ENCODE measurements at places on chromosomes 1 and 21.

GRCh38 chr1:185850366-185850765 is 116.2 kb downstream of the HMCN1 start:
- no peak for DNase-seq

DNA sequence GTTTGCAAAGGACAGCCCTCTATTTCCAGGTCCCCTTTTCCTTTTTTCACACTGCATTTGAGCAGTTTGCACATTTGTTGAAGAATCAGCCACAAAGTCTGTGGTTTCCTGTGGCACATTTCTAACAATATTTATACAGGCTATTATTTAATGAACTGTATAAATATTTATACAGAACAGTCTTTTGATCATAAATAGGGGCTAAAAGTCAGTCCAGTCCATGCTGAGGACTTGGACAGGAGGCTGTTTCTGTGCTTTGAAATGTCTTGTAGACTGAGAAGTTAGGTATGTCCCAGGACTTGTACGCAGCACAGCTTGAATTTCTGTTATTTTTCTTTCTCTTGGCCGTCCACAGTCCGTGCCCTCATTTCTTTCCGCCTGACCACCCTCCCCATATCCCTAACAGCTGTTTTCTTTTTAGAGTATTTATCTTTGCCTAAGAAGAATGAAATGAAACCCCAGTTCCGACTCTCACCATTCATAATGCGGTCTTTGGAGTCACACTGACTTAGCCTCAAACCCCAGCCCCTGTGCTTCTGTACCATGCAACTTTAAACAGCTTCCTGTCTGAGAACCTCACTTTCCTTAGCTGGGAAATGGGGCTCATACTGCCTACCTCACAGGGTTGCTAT is 19.7 kb downstream of the FGGY start:
- no peak for DNase-seq

DNA sequence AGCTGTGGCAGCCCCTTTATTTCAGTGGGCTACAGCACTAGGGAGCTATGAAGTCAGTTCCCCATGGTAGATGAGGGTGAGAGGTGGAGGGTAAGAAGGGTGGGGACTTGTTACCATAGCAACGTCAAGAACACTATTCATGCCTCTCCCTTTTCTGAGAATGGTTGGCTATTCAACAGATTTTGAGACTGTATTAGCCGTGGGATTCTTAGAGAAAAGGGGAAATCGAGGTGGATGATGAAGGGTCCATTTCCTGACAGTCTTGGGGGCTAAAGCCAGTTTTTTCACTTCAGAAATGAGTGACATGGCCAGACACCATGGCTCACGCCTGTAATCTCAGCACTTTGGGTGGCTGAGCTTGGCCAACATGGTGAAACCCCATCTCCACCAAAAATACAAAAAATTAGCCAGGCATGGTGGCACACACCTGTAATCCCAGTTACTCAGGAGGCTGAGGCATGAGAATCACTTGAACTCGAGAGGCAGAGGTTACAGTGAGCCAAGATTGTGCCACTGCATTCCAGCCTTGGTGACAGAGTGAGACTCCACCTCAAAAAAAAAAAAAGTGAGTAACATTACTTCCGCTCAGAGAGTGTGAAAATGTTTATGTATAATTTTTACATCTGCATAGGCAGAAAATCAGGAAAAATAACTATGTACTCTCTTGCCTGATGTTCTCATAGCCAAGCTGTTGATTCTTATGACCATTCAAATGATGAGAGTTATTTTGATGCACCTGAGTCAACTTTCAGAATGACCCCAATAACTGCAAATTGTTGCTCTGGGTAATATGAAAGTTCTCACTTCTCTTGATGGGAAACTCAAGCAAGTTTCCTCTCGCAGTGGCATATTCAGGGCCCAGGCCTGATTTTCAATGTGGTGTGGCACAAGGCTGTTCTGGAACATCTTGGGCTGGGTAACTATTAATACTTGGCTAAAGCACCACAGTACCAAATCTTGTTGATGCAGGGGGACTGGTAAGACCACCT is 23.2 kb upstream of the RGSL1 start:
- DNase-seq: no peak

- DNase-seq: no peak
Observed at GRCh38 chr1:2802421-2802961, 998 bp upstream of the TTC34 start.

DNA sequence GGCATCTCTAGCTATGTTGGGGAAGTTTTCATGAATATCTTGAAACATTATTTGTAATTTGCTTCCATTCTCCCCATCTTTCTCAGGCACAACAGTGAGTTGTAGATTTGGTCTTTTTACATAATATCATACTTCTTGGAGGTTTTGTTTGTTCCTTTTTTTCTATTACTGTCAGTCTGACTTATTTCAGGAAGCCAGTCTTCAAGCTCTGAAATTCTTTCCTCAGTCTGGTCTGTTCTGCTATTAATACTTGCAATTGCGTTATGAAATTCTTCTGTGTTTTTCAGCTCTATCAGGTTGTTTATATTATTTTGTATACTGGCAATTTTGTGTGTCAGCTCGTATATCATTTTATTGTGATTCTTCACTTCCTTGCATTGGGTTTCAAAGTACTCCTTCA is 424.6 kb upstream of the PTBP2 start:
- no peak for DNase-seq

DNA sequence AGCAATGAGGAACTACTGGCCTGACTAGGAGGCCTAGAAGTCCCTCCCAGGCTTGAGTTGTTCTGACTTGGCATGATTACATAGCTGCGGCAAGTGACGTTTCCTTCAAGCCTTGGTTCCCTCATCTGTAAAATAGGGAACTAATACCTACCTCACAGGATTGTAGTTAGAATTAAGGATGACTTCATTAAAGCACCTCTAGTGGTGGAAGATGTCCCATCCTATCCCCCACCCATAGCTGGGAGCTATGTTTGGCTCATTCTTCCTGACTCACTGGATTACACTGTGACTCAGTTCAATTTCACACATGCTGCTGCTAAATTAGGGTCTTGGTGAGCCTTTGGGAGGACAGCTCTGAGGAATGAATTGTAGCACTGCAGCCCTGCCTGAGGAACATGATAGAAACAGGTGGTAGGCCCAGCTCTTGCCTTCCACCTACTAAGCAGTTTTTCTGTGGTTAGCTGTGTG is 6.0 kb upstream of the SHISA4 start:
- no peak for DNase-seq

DNA sequence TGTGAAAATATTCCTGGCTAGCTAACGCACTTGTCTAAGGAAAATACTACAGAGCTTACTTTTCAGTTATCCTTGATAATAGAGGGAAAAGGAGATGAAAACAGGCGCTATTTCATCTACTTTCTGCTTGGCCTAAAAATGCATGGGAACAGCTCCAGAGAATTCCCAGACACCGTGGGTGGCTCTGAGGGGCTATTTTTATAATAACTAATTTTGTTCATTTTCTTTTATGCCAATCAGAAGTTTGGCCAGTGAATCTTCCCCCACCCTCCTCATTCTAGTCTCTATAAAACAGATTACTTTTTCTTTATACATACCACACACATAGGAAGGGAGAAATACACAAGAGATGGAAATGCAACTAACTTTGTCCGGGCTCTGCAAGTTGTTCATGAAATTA is 322.9 kb downstream of the SETD4 start:
- no peak for DNase-seq

GRCh38 chr1:233060461-233060994 is 110.1 kb downstream of the NTPCR start:
- DNase-seq: no peak

DNA sequence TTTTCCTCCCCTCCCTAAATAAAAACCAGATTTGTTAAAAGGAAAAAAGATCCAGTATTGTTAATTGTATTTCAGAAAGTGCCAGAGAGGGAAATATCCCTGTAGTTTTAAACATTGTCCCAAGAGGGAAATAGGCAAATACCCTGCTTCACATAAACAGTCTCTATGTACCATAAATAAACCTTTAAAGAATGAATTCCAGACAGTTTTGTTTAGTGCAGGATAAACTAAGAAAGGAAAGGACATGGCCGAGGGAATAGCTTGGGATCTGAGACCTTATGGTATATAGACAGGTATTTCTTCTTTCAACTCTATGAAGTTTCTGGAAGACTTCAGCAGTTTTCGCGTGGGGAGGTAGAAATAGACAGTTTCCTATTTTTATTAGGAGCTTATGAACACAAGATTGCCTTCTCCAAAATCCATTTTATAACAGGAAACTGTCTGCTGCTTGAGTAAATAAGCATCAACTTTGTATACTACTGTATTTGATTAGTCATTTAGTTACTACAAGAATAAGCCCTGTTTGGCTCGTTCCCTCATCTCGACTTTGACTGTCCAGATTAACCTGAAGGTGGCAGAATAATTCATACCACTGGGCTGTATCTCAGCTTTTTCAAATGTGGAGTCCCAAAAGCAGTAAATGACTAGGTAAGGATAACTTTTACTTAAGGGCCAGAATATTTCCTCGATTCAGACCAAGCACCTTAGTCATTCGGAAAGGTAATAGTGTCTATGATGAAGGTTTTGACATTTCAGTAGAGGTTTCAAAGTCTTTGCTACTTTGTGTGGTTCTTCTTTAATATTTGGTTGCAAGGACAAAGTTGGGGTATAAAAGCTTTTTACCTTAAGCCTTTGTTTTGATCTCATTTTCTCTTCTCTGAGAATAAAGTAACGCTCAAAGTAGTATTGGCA is 177.5 kb downstream of the VPS13D start:
- no peak for DNase-seq

GRCh38 chr1:99650030-99650429 is 4.1 kb downstream of the PALMD start:
- no peak for DNase-seq

DNA sequence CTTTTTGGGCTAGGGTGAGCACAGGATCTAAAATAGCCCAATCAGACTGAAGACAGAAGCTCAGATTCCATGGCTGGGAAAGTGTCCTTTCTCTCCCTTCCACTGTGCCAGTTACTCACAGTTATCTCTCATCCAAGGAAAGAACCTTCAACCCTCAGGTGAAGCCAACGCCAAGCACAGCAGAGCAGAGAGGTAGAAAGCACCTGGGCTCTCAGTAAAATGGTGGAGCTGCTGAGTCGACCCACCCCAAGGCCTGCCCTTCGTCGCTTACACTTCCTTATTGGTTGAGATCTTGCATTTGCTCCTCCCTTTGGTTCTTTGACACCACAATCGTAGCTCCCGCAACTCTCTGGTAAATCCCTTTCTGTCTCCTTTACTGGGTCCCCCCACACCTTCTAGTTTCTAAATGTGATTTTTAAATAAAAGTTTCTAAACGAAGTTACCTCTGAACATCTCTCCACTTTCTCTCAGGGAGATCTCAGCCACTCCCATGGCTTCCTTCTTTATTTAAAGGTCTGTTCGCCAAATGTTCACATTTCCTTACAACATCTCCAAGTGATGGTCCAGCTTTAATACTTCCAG is 27.5 kb upstream of the SLC30A1 start:
- DNase-seq: no peak

DNA sequence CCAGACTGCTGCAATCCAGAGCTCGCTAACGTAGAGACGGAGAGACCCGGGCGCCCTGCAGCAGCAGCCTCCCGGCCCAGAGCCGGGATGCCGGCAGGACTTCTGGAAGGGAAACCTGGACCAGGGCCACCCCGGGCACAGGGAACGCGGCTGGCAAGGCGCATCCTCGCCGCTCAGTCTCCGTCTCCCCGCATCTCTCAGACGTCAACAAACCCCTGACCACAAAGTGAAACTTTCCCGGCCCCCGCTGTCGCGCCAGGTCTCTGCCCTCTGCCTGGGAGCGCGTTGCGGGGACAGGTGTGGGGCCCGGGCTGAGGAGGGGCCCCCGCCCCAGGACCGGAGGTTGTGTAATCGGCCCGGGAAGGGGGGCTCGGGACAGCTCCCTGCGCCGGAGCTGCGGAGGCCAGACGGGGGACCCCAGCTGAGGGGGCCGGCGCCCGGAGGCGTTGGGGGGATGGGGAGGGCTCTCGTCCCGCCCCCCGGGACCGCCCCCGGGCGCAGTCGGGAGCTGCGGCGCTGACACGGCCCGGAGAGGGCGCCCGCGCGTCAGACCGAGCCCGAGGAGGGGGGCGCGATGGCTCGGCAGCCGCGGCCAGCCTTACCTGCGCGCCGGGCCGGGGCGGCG is 116.6 kb upstream of the HIVEP3 start:
- peak; percentile 11 for DNase-seq

- no peak for DNase-seq
Observed at GRCh38 chr1:31792541-31792940, 23.3 kb downstream of the SPOCD1 start.

- DNase-seq: no peak
Observed at GRCh38 chr1:190679454-190679853, 201.8 kb upstream of the BRINP3 start.

DNA sequence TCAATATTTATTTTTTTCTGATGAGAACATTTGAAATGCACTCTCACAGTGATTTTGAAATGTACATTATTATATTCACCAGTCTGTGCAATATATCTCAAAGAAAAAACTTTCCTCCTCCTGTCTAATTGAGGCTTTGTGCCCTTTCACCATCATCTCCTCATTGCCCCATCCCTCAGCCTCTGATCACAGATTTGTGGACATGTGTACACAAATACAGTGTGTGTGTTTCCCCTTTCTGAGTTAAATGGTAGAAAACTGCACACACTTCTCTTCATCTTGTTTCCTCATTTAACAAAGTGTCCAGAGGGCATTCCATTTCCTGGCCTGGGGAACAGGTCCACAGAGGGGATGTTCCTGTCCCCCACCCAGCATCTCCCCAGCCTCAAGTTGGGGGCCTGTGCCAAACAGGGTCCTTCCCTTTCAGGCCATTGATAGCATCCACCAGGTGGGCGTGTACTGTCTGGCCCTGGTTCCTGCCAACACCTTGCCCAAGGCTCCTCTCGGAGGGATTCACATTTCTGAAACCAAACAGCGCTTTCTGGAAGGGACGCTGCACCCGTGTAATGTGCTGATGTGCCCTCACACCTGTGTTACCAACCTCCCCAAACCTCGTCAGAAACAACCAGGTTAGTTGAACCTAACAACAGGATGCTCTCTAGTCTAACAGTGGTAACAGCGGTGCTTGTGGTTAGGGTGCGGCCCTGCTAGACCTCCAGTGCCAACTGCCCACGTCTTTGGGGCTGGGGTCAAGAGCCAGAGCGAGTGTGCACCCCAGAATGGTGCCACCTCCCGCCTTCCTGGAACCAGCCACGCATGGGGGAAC is 54.6 kb downstream of the S100B start:
- DNase-seq: no peak

DNA sequence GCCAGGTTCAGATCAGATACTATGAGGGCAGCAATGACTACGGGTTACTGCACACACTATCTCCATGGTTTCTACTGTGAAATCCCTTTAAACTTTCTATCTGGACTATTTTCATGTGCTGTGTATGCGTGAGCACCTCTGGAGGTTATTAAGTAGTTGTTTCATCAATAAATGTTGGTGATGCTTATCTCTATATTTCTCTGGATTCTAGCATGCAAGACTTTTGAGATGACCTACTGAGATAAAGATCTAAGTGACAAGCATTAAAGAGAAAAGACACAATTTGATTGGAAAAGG is 194.0 kb downstream of the NRIP1 start:
- DNase-seq: no peak

- no peak for DNase-seq
Observed at GRCh38 chr1:108961198-108961597, 2.1 kb downstream of the CLCC1 start.
